ENCODE measurements at places on chromosomes 13 and 19.

DNA sequence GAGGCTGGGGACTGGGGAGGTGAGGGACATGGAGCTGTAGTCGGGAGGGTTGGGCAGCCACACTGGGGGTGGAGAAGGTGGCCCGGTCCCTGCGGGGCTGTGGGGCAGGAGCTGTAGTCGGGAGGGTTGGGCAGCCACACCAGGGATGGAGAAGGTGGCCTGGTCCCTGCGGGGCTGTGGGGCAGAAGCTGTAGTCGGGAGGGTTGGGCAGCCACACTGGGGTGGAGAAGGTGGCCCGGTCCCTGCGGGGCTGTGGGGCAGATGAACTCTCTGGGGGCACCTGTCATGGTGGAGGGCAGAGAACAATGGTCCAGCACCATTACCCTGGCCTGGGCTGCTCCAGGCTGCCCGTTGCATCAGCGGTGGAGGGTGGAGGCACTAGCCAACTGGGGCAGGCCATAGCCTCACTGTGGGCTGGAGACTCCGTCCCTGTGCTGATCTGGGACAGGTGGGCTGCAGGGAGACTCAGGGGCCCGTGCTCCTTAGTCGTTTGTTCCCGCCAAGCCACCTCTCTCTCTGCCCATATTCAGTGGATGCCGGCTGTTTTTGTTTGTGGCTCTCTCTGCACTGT lies 51.4 kb downstream of the ATP11A start:
- DNase-seq, result no peak

GRCh38 chr13:91546900-91547299 lies 148.5 kb downstream of the GPC5 start:
- DNase-seq, result no peak

GRCh38 chr19:50803633-50804419 lies 13.6 kb downstream of the ACP4 start:
- DNase-seq, result no peak

DNA sequence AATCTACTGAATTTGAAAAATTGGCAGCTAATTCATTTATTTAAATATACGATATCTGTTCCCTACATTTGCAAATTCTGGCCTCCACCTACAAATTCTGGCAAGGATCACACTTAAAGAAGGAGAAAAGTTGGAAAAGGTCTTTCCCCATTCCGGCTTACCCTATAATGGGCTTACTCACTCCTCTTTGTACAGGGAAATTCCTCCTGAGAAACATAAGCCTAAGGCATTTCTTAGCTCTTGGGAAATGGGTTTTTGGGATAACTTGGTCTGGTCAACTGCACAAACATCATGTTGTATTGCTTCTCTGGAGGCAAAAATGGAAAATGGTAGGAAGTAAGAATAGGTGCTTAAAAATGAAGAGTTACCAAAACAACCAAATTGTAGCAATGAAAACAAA lies 25.5 kb downstream of the KCTD12 start:
- no peak for DNase-seq

- DNase-seq, result no peak
These were observed 78.4 kb downstream of the MIPEP start for GRCh38 chr13:23810685-23811240.

DNA sequence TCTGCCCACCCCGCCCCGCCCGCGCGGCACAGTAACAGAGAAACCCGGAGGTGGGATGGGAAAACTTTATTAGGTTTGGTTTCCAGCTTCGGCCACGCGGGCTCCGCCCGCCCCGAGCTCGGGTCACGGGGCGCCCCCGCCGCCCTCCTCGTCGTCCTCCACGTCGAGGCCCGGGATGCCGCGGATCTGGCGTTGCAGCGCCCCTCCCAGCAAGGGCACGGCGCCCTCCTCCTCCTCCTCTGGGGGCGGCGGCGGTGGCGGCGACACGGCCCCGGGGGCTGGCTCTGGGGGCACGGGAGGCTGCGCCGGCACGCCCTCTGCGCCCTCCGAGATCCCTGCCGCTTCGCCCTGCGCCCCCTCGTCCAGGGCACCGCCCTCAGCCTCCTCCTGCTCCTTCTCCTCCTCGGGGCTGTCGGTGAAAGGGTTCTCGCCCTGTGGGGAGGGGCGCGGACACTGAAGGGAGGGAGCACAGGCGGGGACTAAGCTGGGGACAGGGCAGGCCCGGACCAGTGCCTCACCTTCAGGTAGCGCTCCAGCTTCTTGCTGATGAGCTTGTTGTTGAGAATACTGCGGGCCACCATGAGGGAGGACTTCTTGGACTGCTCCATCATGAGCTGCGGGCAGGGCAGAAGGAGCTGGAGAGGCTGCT lies 536 bp upstream of the AKAP8 start:
- DNase-seq, result no peak
